ENCODE measurements at places on chromosomes 11 and 22. TPM values are rescaled to one million over a fixed set of nuclear protein-coding genes. Genes with fewer than 3 reads are reported as not detected.

OR10A2 gene
- total RNA-seq = not detected

PHF21B gene
- 0.49 TPM for total RNA-seq

TREH gene
- under 0.01 TPM for total RNA-seq

DNA sequence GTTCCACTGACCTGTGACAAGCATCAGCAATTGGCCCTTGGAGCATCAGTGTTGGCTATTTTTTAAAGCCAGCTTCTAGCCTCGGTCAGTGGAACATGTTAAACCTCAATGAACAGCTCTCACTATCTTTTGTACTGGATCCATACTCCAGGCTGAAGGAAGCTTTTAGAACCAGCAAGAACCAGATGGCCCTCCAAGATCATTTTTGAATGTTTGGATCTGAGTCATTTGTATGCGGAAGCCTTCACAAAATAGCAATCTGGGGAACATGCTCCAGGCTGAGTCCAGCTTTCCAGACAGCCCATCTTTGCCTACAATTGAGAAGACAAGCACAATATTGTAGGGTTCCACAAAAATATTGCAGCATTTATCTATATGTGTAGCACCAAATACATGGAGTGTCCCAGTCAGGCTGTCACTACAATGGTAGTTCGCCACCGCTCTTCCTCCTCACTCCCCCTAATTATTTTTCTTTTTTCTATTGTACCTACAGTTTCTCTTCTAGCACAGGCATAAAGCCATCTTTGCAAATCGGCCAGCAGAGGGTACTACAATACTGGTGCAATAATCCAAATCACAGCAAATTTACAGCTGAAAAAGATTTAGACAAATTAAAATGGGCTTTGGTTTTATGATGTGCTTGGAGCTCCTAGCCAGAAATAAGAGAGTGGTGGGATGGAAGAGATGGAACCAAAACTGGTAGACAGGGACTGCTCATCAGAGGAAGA is 177.4 kb upstream of the BLID start:
- DNase-seq = no peak

DNA sequence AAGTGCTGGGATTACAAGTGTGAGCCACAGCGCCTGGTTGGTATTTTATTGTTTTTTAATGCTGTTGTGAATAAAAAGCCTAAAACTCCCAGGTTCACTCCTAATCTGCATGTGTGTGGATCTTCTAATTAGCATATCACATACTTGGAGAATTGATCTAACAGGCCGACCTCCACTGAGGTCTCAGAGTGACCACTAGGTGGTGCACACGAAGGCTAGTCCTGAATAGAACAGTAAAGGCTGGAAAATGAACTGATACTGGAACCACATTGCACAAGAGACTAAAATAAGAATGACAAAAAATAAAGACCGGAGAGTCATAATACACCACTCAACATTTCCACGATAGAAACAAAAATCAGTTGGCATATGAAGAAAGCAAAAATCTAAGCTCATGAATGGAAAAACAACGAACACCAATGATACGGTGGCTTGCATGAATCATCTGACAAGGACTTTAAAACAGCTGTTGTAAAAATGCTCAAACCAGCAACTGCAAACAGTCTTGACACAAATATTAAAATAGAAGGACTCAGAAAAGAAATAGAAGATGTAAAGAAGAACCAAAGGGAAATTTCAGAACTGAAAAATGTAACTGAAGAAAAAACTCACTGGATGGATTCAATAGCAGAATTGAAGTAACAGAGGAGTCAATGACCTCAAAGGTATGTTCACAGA is 19.2 kb downstream of the PIM3 start:
- DNase-seq = no peak

- DNase-seq = no peak
Observed at GRCh38 chr11:37533087-37533486, 935.1 kb upstream of the RAG2 start.

GRCh38 chr11:19244621-19245020 is 3.9 kb upstream of the E2F8 start:
- no peak for DNase-seq

DNA sequence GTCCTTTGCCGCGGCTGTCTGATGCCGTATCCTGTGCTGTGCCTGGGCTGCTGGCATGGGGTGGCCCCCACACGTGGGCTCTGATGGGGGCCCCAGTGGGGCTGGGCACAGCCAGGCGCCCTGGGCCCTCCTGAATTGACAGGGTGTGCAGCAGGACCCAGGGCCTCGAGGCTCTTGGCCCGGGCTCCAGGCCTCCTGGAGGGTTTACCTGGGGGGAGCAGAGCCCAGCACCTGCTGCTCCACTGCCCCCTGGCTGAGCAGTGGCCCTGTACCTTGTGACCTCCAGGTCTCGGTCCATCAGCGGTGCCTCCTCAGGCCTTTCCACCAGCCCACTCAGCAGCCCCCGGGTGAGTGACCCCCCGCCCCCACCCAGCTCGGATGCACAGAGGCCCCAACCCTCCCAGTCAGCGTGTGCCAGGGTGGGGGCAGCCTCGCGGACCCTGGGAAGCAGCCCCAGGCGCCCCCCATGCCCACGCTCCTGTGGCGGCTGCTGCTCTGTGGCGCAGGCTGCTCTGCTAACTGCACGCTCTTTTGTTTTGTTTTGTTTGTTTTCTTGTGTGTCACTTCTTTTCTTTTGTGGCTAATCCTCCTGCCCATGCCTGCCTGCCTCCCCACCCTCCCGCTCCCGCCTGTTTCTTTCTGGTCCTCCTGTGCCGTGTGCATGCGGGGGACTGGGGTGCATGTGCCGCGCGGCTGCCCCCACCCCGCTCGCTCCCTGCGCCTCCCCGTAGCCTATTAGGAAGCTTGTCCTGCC is 36.9 kb downstream of the MOB2 start:
- no peak for DNase-seq

DNA sequence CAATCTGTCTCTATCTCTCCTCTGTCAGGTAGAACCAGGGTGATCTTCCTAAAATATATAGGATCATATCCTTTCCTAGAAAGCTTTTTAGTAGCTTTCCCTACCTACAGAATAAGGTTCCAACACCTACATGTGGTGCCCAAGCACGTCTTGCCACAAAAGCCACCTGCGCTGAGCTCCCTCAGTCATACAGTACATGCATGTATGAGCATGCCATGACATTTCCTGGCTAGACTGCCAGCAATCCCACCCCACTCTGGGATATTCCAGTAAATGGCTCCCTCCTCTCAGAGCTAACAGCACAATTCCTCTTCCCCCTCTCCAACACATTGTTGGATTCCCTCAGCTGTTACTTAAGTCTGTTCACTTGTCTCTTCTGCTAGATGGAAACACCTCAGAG is 398.0 kb downstream of the TENM4 start:
- no peak for DNase-seq

GRCh38 chr22:47543447-47543846 is 781.0 kb downstream of the TBC1D22A start:
- DNase-seq = no peak

DNA sequence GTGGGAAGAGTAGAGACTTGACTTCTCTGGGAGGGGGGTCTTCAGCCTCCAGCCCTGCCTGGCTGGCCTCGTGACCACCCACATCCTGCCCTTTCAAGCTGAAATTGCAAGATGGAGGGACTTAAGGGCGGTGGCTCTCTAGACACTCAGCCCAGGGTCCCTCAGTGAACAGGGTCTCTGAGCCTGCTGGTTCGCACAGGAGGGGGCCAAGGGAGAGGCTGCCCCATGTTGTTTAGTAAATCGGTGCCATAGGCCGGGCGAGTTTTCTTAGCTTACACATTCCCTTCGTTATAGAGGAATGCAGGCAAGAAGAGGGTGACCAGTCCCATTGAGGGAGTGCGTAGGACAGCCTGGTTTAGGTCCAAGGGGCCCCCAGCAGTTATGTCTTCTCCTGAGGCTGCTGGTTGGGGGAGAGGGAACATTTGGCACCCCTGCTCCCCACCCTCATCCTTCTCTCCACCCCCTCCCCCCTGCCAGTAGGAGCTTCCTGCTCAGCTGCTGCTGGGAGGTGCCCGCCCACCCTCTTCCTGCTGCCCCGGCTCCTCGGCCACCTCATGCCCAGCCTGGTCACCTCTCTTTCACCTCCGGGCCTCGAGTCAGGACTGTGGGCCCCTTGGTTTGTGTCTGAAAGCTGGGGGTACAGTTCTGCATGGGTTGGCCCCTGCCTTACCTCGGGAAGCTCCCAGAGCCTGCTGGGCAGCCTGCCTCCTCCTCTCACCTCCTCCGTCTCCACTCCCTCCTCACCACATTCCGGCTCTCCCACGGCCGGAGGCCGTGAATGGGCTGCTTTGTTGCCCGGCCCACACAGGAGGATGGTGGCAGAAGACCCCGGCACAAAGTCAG is 3.9 kb downstream of the FRMD8 start:
- no peak for DNase-seq

Data from muscle of leg (tissue), 16 donors.